ENCODE measurements at places on chromosomes 12 and 14.

GRCh38 chr12:31011746-31012566 lies 61.7 kb upstream of the DDX11 start:
- no peak for DNase-seq

GRCh38 chr12:124322271-124322998 lies 27.5 kb downstream of the RFLNA start:
- no peak for DNase-seq

GRCh38 chr12:47813511-47814196 lies 6.0 kb downstream of the HDAC7 start:
- no peak for DNase-seq

DNA sequence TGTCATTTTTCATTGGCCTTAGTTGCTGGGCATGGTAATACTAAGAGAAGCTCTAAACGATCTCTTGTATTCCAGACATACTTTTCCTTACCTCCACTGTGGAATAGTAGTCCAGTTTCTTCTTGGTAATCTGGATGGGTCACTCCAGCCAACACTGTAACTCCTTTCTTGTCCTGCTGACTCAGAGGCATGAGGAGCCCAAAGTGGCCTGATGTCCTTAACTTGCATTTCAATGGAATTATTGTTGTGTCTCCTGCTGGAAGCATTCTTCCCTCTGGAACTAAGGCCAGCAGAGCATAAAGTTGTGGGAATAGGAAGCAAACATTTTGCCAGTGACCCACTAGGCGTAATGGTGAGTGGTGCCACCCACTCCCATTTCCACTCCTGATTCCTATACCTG lies 33.1 kb downstream of the DAAM1 start:
- peak; percentile 7 for DNase-seq

- DNase-seq: no peak
Measured at GRCh38 chr12:125473501-125473900, 408.3 kb downstream of the AACS start.

- no peak for DNase-seq
Measured at GRCh38 chr14:101626331-101626730, 65.0 kb downstream of the DIO3 start.

- DNase-seq: no peak
Measured at GRCh38 chr14:33369972-33370371, 431.3 kb downstream of the NPAS3 start.

DNA sequence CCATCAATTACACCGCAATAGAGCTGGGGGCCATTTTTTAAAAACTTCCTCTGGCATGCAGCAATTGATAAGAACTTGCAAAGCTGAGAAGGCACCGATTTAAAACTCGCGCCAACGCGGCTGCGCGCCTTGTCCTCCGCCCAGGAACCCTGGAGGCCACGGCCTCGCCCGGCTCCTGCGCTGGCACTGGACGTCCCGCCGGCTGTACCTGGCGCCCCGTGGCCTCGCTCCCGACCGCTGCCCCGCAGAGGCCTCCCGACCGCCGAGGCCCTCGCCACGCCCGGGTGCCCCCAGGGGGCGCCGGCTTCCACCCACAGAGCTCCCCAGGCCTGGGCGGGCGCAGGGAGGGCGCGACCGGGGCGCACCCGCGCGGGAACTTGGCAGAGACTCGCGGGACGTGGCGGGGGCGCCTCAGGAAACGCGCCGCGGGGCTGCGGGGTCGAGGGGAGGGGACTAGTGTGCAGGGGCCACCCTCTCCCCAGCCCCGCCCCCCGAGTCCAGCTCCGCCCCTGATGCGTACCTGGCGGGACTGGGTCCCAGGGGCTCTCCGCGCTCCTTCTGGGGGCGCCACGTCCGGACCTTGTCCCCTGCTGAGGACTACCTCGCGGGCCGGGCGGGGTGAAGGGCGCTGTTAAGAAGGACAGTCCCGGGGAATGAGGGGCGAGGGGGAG lies 65.7 kb downstream of the TNFAIP2 start:
- DNase-seq: no peak

- DNase-seq: no peak
Measured at GRCh38 chr12:73106296-73106695, 834.1 kb downstream of the TRHDE start.

GRCh38 chr14:91415794-91416743 lies 1.6 kb downstream of the CCDC88C start:
- no peak for DNase-seq

- DNase-seq: no peak
Measured at GRCh38 chr14:87411370-87411769, 581.6 kb downstream of the GALC start.

- DNase-seq: no peak
Measured at GRCh38 chr12:131056626-131057025, 102.9 kb downstream of the ADGRD1 start.

DNA sequence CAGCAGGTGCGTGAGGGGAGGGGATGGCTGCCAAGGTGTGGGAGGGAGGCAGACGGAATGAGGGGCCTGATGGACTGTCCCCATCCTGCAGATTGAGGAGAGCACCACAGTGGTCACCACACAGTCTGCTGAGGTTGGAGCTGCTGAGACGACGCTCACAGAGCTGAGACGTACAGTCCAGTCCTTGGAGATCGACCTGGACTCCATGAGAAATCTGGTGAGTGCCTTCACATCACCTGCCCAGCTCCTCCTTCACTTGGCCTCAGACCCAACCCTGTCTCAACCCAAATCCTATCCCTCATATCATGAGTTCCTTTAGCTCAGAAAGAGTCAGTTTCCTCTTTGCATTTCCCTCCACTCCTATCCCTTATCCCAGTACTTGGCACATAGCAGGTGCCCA lies 2.7 kb downstream of the KRT18 start:
- DNase-seq: no peak

DNA sequence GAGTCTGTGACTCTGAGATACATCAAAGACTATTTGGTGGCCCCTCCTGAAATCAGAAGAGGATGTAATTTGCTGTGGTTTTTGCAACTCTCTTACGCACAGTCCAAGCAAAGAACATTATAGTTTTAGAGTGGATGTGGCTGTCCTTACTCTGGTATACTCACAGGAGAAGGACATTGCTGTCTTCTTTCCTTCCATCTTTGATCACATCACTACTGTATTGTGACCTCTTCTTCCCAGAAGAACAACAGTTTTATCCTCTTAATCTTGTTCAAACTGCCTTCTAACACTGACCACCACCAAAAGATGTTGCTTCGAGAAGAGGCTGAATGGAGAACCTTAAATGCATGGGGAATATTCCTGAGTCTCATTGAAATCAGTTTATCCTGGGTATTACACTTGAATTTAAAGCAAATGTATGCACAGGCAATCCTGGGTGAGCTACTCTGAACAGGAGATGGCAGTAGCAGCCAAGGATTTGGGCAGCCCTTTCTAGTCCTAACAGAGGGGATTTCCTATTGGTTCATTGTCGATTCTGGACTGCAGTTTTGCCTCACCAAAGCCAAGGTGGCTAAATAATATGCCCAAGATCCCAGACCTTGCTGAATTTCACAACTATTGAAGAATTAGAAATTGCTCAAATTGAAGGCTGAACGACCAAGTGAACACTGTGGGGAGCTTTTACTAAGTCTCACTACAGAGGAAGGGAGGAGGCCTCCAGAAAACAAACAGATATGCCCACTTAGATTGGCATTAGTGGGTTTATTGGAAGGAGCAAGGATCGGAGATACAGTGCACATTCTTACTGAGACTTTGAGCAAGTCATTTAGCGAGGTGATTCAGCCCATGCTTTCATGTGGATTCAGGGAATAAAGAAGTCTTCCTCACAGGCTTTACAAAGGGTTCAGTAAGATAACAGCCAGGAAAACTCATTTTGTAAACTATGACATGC lies 282.8 kb downstream of the PAWR start:
- DNase-seq: peak; percentile 81

DNA sequence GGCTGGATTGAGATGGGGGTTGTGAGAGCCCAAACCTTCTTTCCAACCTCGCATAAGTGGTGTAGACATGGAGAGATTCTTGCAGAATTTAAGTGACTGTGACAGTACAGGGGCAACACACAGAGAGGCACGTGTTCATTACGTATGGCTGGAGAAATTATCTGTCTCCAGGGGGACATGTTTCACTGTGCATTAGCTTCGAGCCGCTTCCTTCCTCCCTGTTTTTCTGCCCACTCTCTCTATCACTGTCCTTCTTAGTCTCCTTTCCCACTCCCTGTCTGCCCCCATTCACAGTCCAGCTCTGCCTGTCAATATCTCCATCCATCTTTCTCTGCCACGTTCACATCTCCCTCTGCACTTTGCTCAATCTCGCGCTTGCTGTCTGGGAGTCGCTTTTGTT lies 11.5 kb upstream of the C14orf93 start:
- no peak for DNase-seq

DNA sequence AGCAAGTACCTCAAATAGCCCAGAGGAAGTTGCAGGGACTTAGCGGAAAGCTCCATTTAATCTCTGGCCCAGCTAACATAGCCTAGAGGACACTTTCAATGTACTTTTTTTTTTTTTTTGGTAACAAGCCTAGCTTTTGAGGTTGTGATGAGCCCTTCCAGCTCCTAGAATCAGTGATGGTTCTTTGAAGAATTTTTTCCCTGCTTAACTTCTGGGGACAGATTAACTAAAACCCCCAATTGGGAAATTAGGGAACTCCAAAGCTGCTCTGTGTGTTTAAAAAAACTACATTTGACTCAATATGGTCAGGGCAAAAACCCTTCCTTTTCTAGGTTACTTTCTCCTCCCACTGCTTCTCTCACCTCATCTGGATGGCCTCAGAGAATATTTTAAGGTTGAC lies 23.9 kb upstream of the ITGA5 start:
- no peak for DNase-seq

DNA sequence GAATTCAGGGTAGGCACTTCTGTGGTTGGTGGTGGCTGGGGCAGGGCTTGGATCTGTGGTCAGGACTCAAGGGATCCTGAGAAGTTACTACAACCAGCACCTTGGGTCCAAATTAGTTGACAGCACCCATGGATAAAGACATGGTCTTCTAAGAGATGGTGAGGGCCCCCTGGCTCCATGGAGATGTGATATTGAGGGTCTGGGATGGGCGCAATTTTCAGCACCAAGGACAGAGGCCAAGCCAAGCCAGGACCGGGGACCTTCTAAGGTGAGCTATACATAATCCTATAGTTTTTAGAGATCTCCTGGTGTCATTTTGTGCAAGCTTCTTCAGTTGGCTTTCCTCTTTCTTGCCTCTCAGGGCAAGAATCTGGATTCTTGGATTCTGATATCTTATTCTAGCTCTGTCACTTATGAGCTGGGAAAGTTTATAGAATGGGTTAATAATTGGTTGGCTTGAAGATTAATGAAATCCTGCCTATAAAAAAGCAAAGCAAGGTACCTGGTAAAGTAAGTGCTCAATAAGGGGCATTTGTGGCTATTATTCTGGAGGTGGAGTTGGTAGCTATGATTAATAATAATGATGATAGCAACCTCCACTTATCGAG lies 130.1 kb upstream of the LHX5 start:
- no peak for DNase-seq

DNA sequence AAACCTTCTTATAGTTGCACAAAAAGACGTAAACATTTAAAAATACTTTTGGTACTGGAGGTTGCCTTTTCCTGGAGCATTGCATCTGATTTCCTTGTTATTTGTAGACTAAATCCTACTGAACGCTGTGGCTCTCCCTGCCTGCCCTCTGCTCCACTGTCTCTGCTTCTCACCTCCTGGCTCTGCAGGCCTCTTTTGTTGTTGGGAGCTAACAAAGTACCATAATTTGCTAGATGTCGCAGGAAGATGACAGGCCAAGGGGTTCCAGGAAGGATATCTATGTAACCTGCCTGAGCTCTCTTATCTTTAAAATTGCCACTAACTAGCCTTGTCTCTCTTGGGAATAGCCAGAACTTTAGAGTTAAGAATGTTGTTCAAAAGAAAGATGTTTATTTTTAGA lies 21.4 kb downstream of the SYNE2 start:
- DNase-seq: no peak

- no peak for DNase-seq
Measured at GRCh38 chr12:48980389-48980952, 2.3 kb downstream of the WNT1 start.

- peak; percentile 81 for DNase-seq
Measured at GRCh38 chr12:116924558-116925453, 14.1 kb downstream of the FBXW8 start.

DNA sequence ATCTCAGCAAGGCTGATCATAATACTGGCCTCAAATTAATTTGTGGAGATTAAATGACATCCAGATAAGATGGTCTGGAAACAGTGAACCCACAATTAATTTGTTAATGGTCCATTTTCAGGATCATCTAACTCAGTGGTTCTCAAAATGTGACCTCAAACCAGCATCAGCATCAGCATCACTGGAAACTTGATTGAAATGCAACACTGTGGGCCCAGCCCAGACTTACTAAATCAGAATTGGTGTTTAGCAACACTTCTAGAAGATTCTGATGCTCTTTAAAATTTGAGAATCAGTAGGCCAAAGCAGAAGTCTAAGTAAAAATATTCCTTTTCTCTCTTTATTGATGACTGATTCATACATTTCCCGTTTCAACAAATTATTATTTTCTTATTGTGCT lies 10.7 kb upstream of the KRT82 start:
- no peak for DNase-seq

GRCh38 chr12:24902511-24903328 lies 46.2 kb downstream of the BCAT1 start:
- DNase-seq: peak; percentile 54

DNA sequence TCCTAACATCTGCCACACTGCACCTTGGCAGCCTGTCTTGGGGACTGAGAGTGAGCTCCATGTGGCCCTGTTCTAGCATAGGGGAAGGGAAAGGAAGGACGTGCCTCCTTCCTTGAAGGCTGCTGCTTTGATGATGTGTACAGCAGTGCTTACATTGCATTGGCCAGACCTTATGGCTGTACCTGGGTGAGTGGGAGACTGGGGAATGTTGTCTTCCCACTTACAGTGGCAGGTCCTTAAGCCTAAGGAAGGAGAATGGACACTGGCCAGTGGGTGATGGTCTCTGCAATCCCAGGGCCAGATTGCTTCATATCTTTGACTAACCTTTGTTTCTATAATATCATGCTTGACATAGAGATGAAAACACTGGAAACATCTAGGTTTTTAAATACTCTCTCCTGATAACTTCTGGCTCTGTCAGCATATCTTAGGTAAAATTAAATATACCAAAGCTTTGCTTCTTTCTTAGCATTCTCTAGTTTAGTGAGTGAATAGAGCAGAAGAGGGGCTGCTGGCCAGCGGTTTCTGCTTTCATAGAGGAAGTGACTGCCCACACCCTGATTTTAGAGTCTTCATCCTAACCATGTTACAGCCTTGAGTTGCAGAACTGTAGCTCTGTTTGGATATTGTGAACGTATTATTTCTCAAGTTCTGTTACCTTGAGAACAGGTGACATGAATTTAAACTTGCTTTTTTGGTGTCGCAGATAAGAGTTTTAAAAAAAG lies 27.2 kb downstream of the KLC1 start:
- peak; percentile 56 for DNase-seq

- no peak for DNase-seq
Measured at GRCh38 chr14:65286443-65286842, 126.1 kb upstream of the FUT8 start.
